Right kidney (tissue), 9 donors: ENCODE measurements at places on chromosomes 16 and 17.

DNA sequence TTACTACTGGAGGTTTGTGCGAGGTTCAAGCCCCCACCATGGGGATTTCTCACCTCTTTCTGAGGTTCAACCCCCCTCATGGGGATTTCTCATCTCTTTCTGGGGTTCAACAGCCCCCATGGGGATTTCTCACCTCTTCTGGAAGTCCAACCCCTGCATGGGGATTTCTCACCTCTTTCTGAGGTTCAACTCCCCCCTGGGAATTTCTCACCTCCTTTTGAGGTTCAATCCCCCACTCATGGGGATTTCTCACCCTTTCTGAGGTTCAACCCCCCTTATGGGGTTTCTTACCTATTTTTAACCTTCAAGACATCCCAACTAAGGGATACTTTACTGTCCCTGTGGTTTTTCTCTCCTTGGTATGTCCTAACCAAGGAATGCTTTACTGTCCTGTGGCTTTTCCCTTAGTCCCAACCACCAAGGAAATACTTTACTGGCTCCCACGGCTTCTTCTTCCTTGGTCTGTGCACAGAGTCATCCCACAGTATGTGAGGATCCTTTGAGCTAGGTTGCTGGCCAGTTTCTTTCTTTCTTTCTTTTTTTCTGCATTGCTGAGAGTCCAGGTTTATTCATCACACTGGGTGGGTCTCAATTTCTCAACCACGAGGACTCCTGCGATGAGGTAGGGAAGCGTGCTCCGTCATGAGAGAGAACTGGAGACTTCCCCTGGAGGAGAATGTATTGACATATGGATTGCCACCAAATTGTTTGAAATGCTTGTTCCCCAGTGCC, 2140.2 kb downstream of the TP53TG3F start:
- DNase-seq = no peak

GRCh38 chr17:561116-561515, 153.5 kb downstream of the VPS53 start:
- no peak for DNase-seq

DNA sequence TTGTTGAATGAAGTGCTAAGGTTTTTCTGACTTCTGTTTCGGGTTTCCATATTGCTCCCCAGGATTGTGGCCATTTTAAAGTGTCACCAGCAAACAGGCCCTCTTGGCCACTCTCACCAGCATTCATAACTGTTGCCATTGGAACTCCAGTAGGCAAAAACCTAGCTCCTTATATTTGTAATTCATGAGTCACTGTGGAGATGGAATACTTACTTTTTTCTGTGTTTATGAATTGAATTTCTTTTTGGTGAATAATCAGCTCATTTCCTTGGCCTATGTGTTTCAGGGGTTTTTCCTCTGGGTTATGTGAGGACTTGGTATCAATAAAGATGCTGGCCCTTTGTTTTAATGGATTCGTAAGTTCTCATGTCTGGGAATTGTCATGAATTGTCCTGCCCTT, 255.1 kb downstream of the SNX29 start:
- no peak for DNase-seq

- DNase-seq = peak; percentile 7
Measured at GRCh38 chr17:62572888-62573401, 54.5 kb upstream of the MRC2 start.

DNA sequence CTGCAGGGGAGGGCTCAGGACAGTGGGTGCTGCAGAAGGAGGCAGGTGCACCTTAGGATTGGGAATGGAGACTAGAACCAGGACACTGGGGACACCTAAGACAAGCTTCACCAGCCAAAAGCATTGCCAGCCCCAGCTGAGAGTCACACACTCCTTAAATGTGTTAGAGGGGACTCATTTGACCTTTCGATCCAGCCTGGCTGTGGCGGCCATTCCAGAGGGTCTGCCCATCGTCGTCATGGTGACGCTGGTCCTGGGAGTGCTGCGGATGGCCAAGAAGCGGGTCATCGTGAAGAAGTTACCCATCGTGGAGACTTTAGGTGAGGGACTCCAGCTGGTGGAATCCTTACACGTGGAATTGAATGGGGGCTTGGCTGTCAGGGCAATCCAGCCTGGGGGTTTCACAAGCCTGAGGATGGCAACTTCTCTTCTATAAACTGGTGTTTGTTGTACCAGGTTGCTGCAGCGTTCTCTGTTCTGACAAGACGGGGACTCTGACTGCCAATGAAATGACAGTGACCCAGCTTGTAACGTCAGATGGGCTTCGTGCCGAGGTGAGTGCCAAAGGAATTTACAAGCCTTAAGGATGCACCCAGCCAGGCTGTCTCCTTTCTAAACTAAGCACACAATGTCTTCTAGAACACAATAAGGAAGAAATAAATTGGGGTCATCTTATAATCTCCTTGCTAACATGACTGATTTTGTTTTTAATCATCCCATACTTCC, 65.3 kb downstream of the MEAK7 start:
- no peak for DNase-seq

- no peak for DNase-seq
Measured at GRCh38 chr16:4796982-4797804, 2.0 kb downstream of the SMIM22 start.

DNA sequence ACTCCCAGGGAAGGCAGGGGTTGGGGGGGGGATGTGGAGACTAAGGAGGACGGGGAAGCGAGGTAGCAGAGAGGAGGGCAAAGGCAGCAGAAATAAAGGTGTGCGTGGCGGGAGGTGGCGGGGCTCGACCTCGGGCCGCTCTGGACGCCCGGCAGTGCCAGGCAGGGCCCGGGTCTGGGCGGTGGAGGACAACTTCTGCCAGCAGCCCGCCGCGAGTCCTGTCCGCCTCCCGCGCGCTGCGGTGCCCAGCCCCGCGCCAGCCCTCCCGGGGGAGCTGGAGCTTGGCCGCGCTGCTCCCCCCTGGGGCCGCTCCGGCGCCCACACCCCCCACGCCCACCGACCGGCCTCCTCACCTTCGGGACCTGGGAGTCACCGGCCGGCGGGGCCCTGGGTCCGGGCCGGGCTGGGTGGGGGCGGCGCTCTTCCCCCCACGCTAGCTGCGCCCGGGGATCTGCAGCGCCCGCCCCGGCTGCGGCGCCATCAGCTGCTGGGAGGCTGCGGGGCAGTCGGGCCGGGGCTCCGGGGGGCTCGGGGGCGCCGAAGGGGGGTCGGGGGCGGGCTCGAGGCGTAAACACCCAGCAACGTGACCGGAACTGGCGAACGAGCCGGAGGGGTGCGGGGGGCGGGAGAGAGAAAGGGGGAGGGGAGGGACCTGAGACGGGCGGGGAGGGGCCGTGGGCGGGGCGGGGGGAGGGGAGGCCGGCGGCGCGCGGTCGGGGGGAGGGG, at the start of gene CCDC92B:
Gene CCDC92B (minus strand): TSS at position 595 of the 726 bp plus-strand sequence. CDS start 14,507 bp downstream, outside the sequence.
- no peak for DNase-seq

GRCh38 chr17:44217738-44218343, 1.6 kb downstream of the UBTF start:
- DNase-seq = no peak

GRCh38 chr16:81625544-81626153, 153.4 kb upstream of the PLCG2 start:
- DNase-seq = no peak

GRCh38 chr17:38605411-38605840, 326 bp downstream of the SRCIN1 start:
- no peak for DNase-seq

GRCh38 chr16:53821957-53822625, 118.1 kb downstream of the FTO start:
- no peak for DNase-seq

DNA sequence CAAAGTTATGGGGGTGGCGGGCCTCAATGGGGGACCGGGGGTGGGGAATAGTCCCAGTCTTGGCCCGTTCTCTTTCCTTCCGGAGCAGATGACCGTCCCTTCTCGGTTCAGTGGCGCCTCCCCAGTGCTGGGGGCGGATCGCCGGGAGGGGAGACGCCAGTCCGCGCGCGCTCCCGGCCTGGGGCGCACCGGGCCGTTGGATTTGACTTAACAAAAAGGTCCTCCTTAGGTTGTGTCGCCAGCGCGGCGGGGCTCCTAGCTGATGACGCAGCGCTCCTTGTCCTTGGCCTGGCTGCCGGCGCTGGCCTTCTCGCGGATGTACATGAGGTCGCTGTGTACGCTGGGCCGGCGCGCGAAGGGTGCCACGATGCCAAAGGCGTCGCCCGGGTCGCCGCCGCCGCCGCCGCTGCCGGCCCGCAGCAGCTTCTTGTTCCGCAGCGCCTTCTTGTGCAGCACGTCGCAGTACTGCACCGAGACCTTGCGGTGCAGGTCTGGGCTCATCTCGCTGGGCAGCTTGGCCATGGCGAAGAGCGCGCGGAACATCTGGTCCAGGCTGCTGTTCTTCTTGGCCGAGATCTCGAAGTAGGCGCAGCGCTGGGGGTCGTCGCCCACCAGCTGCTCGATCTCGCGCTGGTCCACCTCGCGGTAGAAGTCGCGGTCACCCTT, 1.2 kb downstream of the RASD1 start:
- DNase-seq = peak; percentile 86

- DNase-seq = no peak
Measured at GRCh38 chr16:53968454-53968853, 264.5 kb downstream of the FTO start.

DNA sequence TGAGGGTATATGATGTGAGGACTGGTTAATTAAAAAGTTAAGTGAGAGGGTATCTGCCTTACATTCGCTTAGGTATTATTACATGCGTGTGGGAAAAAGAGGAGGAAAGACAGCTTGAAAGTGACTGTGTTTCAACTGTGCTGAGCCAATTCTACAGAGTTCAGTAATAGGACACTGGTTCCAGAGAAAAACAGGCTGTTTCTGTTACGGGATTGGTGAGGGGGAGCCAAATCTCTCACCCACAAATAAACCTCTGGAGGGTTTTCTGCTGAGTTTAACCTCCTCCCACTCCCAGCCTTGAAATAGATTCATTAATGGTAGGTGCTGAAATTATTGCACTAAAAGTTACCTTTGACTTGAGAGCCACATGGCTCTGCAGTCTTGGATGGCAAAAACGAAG, 3.9 kb upstream of the KRT26 start:
- no peak for DNase-seq

GRCh38 chr16:19163215-19163614, 4.8 kb upstream of the SYT17 start:
- no peak for DNase-seq

- DNase-seq = no peak
Measured at GRCh38 chr17:9872852-9873251, 32.2 kb downstream of the RCVRN start.

DNA sequence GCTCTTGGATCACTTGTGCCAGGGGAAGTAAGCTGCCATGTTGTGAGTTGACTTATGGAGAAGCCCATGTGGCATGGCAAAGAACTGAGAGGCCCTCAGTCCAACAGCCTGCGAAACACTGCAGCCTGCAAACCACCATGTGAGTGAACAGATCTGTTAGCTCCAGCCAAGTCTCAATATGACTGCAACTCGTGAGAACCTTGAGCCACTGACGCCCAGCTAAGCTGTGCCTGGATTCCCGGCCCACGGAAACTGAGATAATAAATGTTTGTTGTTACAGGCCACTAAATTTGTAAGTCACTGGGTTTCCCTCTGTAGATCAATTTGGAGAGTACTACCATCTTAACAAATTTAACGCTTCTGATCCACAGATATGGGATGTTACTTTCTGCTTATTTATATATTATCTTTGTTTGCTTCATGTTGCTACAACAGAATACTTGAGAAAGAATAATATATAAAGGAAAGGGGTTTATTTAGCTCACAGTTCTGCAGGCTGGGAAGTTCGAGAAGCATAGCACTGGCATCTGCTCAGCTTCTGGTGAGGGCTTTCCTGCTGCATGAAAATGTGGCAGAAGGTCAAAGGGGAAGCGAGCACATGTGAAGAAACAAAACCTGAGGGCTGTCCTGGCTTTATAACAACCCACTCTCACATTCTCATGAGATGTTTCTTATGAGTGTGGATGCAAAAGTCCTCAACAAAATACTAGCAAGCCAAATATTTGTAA, 29.4 kb upstream of the ATP2A3 start:
- DNase-seq = no peak

DNA sequence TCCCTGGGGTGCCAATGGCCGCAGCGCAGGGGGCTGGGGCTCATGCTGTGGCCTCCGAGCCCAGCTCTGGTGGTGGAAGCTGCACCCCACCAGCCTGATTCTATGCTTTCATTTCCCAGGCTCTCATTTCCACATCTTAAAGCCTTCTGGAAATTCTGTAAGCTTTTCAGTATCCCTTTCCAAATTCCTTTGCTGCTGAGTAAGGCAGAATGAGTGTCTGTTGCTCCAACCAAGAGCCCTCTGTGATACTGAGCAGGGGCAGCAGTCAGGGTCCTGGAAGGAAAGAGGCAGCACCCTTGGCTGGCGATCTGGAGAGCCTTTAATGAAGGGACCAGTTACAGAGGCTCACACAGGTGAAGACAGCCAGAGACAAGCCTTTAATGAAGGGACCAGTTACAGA, 79.5 kb upstream of the FOXF1 start:
- no peak for DNase-seq
